Activated naive CD4-positive, alpha-beta T cell treated with anti-CD3 and anti-CD28 coated beads for 36 hours (primary cell): ENCODE measurements at places on chromosomes 5 and 9. TPM values are rescaled to one million over a fixed set of nuclear protein-coding genes. Genes with fewer than 3 reads are reported as not detected.

DNA sequence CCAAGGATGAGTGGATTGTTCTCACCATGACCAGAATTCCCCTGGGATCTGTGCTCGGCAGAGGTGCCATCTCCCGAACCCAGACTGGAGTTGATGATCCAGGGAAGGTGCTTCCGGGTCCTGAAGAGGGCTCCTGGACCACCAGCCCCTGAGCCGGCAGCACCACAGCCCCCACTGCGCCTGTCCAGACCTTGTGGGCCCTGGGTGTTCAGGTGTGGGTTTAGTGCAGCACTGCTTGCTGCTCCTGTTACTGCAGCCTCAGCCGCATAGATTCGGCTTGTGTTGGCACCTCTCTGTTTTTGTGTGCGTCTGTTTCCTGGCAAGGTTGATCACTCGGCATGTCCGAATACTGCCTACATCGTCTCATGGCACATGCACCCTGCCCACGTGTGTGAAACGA lies 16.3 kb upstream of the NPM1 start:
- no peak overlapping the region for H3K4me3 ChIP-seq
- no peak overlapping the region for H3K27ac ChIP-seq
- DNase-seq = no peak
- peaks cover 2% of the 10 kb centered on the region for H3K27me3 ChIP-seq

FCN2 gene
- total RNA-seq = not detected

GRCh38 chr9:124932333-124932732 lies 8.6 kb downstream of the GOLGA1 start:
- peaks cover 40% of the 10 kb centered on the region for H3K36me3 ChIP-seq
- DNase-seq = no peak
- H3K27ac ChIP-seq = no peak overlapping the region
- H3K4me1 ChIP-seq = peaks cover 2% of the 10 kb centered on the region

FOXD4L3 gene
- total RNA-seq = not detected

SPINK5 gene
- not detected for total RNA-seq

- DNase-seq = no peak
- H3K27me3 ChIP-seq = peaks cover 42% of the 10 kb centered on the region
- no peak overlapping the region for H3K4me3 ChIP-seq
These were observed 964 bp downstream of the HTR4 start for GRCh38 chr5:148653291-148653835.

GRCh38 chr5:148827723-148828122 lies 1.3 kb downstream of the ADRB2 start:
- peaks cover 15% of the 10 kb centered on the region for H3K4me1 ChIP-seq
- H3K27me3 ChIP-seq = peaks cover 26% of the 10 kb centered on the region
- H3K27ac ChIP-seq = no peak overlapping the region

GRCh38 chr5:139046551-139046950 lies 151.6 kb downstream of the SIL1 start:
- H3K27me3 ChIP-seq = no peaks in the 10 kb centered on the region
- H3K27ac ChIP-seq = no peak overlapping the region
- no peak for DNase-seq
- H3K4me3 ChIP-seq = no peak overlapping the region
- no peaks in the 10 kb centered on the region for H3K4me1 ChIP-seq
- peaks cover 3% of the 10 kb centered on the region for H3K36me3 ChIP-seq

DNA sequence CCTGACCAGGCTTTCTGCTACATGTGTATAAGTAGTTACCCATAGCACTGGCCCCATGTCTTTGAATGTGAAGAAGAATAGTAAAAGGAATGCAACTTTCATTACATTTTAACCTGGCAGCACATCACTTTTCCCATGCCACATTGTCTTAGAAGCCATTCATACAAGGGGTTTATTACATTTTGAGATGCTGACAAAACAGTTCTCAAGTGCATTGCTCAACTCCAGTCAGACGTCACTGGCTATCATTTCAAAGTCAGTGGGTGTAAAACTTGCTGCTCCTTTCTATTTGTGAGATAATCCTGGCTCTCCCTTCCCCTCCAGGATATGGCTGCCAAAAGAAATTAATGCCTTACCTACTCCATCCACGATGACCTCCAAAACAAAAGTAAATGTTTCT lies 97.0 kb upstream of the VCAN start:
- no peak overlapping the region for H3K27ac ChIP-seq
- H3K4me1 ChIP-seq = no peaks in the 10 kb centered on the region
- H3K27me3 ChIP-seq = peaks cover 3% of the 10 kb centered on the region
- no peak for DNase-seq
- H3K4me3 ChIP-seq = no peak overlapping the region
- H3K36me3 ChIP-seq = no peaks in the 10 kb centered on the region

GRCh38 chr9:93829271-93830011 lies 125.7 kb downstream of the BARX1 start:
- peaks cover 8% of the 10 kb centered on the region for H3K4me1 ChIP-seq
- no peak overlapping the region for H3K27ac ChIP-seq
- no peak for DNase-seq
- H3K36me3 ChIP-seq = no peaks in the 10 kb centered on the region
